Cardiac muscle cell (in vitro differentiated cells and primary cell): ENCODE measurements at places on chromosomes 4 and X. TPM values are rescaled to one million over a fixed set of nuclear protein-coding genes. Genes with fewer than 3 reads are reported as not detected.

Gene CHRDL1
- 0.63 and 0.74 TPM in 2 replicates for total RNA-seq

Gene SPATA4
- total RNA-seq = 0.07 and 0.63 TPM in 2 replicates

Gene BGN
- total RNA-seq = 0.54 and 1.9 TPM in 2 replicates

Gene NAAA
- 18.7 and 24.8 TPM in 2 replicates for total RNA-seq

Gene PSMD10
- total RNA-seq = 78.6 and 116 TPM in 2 replicates

Gene NWD2
- 0.06 TPM in 1 of 2 replicates, not detected in the other for total RNA-seq

Gene GCNA
- total RNA-seq = 1.6 and 5.2 TPM in 2 replicates

Gene BMX
- not detected in 2 replicates for total RNA-seq

Gene TIGD4
- 0.56 and 1.5 TPM in 2 replicates for total RNA-seq

Gene CXorf49
- not detected in 2 replicates for total RNA-seq

Gene MSMO1
- 65.8 and 170 TPM in 2 replicates for total RNA-seq

Gene MOSPD2
- 10.3 and 11.1 TPM in 2 replicates for total RNA-seq

Gene SULT1E1
- not detected in 2 replicates for total RNA-seq

Gene XAGE1A
- total RNA-seq = not detected in 2 replicates

DNA sequence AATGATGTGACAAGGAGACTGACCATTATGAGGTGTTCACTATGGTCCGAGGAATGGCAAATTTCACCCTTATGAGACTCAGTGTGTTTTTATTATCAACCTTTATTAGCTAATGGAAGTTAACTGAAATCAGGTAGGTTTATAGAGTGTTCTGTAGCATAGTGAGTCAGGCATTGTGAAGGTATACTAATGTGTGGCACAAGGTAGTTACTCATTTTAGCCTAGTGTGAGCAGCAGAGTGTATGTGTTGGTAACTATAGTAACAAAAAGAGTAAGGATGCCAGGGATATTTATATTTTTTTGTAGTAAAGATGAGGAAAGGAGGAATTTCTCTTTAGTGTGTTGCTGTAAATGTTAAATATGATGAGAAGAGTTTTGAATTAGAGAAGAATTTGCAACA, 12.0 kb downstream of the PDLIM5 start:
- no peak for DNase-seq

DNA sequence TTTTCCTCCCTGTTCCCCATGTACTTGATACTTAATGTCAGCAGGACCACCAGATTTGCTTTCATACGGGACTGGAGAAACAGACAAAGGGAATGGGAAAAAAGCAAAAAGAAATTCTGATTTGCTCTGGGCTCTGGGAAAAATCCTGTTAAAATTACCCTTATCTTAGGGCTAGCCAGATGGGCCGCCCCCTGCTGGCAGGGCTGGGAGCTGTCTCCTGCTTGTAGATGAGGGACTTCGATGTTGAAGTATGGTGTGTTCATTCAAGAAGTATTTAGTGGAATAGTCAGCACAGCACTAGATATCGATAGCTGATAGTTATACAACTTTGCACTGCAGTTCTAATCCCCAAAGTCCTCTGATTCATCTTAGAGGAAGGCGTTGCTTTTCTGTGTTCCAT, 45.8 kb downstream of the BCORL1 start:
- peak; percentile 29 for DNase-seq

GRCh38 chrX:102745857-102746584, 25.5 kb downstream of the GPRASP3 start:
- DNase-seq = peak; percentile 45

DNA sequence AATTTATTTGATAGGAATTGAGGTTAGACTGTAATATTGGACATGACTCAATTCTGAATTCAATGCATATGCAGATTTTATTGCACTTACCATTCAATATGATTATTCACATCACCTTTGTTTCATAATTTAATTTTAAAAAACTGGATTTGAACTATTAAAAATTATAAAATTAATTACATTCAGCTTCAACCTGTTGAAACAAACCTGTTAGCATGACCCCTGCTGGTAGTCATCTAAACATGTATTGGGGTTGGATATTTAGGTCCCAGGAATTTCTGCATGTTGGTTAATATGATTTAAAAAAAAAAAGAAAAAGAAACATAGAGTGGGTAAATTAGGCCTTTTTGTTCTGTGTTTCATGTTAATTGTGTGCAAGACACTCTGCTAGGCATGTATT, 85.9 kb downstream of the ARSJ start:
- DNase-seq = peak; percentile 30

GRCh38 chr4:38500433-38500832, 163.6 kb upstream of the KLF3 start:
- no peak for DNase-seq

- no peak for DNase-seq
These were observed 63.0 kb downstream of the GPC3 start for GRCh38 chrX:133922390-133922771.

- no peak for DNase-seq
These were observed 177.2 kb downstream of the GABRG1 start for GRCh38 chr4:45946699-45947098.

- no peak for DNase-seq
These were observed 57.1 kb upstream of the GUCY1A1 start for GRCh38 chr4:155609455-155610059.

DNA sequence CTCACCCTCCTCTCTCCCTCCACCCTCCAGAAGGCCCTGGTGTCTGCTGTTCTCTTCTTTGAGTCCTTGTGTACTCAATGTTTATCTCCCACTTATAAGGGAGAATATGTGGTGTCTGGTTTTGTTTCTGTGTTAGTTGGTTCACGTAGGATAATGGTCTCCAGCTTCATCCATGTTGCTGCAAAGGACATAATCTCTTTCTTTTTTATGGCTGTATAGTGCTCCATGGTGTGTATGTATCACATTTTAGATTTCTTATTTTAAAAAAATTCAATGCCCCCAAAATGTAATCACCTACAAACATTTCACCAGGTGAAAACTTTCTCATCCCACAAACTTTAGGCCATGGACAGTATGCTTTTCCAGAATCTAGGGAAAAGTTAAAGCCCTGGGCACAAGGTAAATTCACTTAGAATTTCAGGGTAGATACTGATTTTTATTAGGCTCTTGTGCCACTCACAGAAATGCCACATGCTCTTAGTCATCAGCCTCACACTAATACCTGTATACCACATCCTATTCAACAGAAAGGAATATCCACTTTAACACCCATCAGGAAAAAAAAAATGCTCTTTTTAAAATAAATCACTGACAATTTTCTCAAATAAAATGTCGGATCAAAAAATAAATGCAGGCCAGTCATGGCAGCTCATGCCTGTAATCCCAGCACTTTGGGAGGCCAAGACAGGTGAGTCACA, 104.8 kb upstream of the ENPP6 start:
- DNase-seq = no peak
